ENCODE measurements at places on chromosomes 1 and 21. TPM values are rescaled to one million over a fixed set of nuclear protein-coding genes. Genes with fewer than 3 reads are reported as not detected.

GRCh38 chr1:7744882-7745281, 26.2 kb upstream of the VAMP3 start:
- DNase-seq = no peak
- no peak overlapping the region for H3K4me3 ChIP-seq
- H3K27ac ChIP-seq = peak overlapping the region; percentile 64
- H3K4me1 ChIP-seq = peaks cover 17% of the 10 kb centered on the region
- H3K27me3 ChIP-seq = no peaks in the 10 kb centered on the region

DNA sequence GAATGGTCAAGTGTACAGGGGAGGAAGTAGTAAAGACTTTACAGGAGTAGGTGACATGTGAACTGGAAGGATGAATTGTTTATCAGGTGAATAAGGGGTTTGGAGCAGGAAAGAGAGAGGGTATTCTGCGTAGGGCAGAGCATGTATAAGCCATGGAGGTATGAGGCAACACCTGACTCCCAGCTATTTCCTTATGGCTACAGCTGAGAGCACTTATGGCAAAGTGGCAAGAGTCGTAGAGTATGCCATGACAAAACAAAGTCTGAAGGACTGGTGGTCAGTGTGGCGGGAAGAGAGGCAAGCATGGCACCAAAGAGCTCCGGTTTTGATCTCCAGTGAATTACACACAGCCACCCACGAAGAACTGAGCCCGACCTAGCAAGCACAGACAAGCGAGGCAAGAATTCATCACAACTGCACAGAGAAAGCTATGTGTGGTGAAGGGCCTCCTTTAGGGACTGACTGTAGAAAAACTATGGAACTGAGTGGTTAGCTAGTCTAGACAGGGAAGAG, 9.0 kb upstream of the ELOVL1 start:
- DNase-seq = no peak
- peaks cover 11% of the 10 kb centered on the region for H3K4me1 ChIP-seq
- no peak overlapping the region for H3K27ac ChIP-seq
- no peak overlapping the region for H3K4me3 ChIP-seq
- H3K27me3 ChIP-seq = no peaks in the 10 kb centered on the region

GRCh38 chr1:212269306-212269705, 15.9 kb upstream of the PPP2R5A start:
- DNase-seq = no peak
- no peaks in the 10 kb centered on the region for H3K36me3 ChIP-seq
- no peak overlapping the region for H3K4me3 ChIP-seq

DNA sequence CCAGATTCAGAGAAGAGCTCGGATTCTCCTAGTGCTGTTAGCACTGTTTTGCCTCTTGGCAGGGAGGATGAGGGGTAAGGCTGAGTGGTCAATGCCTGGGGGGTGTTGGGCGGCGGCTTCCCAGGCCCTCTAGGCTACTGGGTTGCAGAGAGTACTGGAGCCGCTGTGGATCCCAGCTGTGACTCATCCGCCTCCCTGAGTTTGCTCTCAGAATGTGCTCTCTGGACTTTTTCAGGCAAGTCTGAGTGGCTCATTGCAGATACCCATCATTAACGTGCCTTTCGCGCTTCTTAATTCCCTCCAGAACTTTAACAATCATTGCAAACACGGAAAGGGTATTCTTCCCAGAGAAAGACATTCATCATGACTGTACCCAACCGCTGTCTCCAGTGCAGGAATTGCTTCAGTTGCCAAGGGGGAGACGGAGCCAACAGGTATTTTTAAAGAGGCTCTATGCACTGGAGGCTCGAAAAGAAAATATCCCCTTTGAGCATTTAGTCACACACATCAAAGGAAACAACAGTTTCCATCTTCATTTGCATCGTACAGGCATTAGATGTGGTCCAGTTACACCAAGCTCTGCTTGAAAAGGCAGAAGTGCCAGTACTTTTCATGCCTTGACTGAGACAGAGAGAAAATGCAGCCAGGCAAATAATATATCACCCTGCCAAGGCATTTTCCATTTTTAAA, 14.4 kb upstream of the CAMTA1 start:
- peak overlapping the region; percentile 4 for H3K27ac ChIP-seq
- no peak overlapping the region for H3K4me3 ChIP-seq
- DNase-seq = no peak
- H3K36me3 ChIP-seq = no peaks in the 10 kb centered on the region
- peaks cover 9% of the 10 kb centered on the region for H3K4me1 ChIP-seq
- no peaks in the 10 kb centered on the region for H3K27me3 ChIP-seq

DNA sequence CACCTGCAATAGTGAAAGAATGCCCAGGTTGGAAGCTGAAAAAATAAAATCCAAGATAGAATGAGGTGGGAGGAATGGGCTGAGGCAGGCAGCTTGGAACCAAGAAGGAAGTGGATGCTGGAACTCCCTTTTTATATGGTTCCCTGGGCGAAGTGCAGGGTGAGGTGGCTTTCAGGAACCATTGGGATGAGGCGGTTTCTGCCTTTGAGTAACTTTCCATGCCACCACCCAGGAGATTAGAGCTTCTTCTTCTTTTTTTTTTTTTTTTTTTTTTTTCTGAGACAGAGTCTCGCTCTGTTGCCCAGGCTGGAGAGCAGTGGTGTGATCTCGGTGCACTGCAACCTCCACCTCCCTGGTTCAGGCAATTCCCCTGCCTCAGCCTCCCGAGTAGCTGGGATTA, 17.8 kb upstream of the MRPS6 start:
- H3K4me1 ChIP-seq = no peaks in the 10 kb centered on the region
- H3K27ac ChIP-seq = no peak overlapping the region
- H3K4me3 ChIP-seq = no peak overlapping the region
- H3K27me3 ChIP-seq = no peaks in the 10 kb centered on the region
- no peaks in the 10 kb centered on the region for H3K36me3 ChIP-seq

DNA sequence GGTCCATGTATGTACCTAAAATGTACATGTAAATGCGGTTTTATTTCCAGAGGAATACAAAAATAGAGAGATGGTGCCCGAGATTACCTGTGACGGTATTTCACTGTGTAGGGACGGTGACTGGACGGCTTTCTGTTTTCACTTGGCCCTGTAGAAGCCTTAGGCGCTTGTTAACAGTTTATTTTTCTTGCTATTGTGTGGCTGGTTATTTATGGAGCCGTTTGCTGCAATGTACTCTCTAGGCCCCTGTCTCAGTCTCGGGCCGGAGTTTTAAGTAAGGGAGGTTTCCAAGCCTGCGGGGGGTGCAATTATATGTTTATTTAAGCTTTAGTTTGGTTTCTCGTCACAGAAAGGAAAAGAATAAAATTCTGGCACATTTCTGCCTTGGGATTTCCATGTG, 413 bp downstream of the EFCAB7 start:
- no peaks in the 10 kb centered on the region for H3K4me1 ChIP-seq
- H3K27me3 ChIP-seq = no peaks in the 10 kb centered on the region
- peak overlapping the region; percentile 81 for H3K27ac ChIP-seq
- H3K4me3 ChIP-seq = peak overlapping the region; percentile 67
- DNase-seq = no peak

SLFNL1 gene
- total RNA-seq = 0.49 TPM

LIN28A gene
- total RNA-seq = not detected

GRCh38 chr1:153364156-153364555, 6.5 kb downstream of the S100A9 start:
- peaks cover 40% of the 10 kb centered on the region for H3K4me1 ChIP-seq
- H3K27ac ChIP-seq = peak overlapping the region; percentile 94
- H3K4me3 ChIP-seq = no peak overlapping the region
- H3K27me3 ChIP-seq = peaks cover 3% of the 10 kb centered on the region
- no peaks in the 10 kb centered on the region for H3K36me3 ChIP-seq

- H3K4me1 ChIP-seq = peaks cover 11% of the 10 kb centered on the region
- H3K27me3 ChIP-seq = no peaks in the 10 kb centered on the region
- DNase-seq = no peak
Observed at GRCh38 chr21:35395728-35396127, 346.6 kb upstream of the RUNX1 start.

GRCh38 chr1:234243521-234244260, 129.6 kb upstream of the COA6 start:
- H3K36me3 ChIP-seq = no peaks in the 10 kb centered on the region
- no peak overlapping the region for H3K4me3 ChIP-seq
- H3K27me3 ChIP-seq = no peaks in the 10 kb centered on the region

DNA sequence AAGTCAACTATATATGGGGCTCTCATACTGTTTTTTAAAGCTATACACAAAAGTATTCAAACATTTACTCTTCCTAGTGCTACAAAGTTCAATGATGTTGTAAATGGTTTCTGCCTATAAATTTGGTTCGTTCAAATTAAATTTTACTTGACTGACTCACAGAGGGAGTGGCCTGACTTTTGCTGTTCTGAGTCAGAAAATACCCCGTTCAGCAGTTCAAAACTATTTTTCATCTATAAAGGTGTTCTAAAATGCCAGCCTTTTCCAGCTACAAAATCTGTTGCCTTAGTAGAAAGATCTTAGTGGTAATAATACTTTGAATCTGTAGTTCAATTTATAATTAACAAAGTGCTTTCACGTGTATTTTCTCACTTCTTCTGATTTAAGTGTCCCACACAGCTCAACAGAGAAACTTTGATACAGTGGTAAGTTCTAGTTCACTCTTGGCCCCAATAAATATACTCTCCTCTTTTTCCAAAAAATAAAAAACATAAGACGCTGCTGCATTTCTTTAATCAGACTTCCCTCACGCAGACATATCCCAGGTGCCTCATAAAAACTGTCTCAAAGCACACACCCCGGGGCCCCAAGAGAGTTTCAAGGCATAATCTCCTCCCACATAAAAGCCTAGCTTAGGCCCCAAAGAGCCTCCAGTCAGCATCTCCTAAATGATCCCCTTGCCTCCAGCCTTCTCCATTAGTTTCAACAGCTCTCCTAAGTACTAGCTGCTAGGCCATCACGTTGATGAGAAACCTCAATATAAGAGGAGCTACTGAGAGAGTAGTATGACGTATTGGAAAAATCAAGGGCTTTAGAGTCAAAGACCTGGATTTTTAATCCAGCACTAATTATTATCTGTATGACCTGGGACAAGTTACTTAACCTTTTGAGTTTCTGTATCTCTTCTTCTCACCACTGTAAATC, 3.2 kb downstream of the PTP4A2 start:
- H3K27me3 ChIP-seq = no peaks in the 10 kb centered on the region
- peak overlapping the region; percentile 48 for H3K27ac ChIP-seq
- no peak for DNase-seq

GRCh38 chr1:236523704-236524141, at the start of gene LGALS8:
TSS of gene LGALS8 (plus strand) at chr1:236523982. CDS start at chr1:236526071, 2,089 bp downstream.
- H3K27ac ChIP-seq = peak within 1 kb of the TSS; percentile 95
- H3K4me1 ChIP-seq = peaks cover 8% of the 10 kb centered on the region
- H3K27me3 ChIP-seq = no peaks in the 10 kb centered on the region

DNA sequence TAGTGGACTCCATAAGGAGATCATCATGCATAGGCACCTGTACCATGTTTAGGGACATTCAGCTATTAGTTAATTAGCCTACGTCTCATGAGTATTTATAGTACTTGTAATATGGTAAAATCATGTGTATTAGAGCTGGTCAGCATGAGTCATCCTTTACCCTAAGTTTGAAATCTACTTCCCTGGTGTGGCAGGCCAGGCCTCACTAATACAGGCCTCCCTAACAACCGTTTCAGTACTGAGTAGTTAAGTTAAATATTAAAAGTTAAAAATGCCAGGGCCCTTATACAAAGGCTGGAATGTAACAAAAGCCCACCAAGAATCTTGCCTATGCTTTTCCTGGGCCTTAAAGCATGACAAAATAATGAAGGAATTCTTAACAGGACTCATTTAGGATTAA, 356.3 kb upstream of the DPYD start:
- H3K4me1 ChIP-seq = no peaks in the 10 kb centered on the region
- no peaks in the 10 kb centered on the region for H3K27me3 ChIP-seq
- DNase-seq = no peak
- H3K27ac ChIP-seq = no peak overlapping the region
- H3K4me3 ChIP-seq = no peak overlapping the region
- H3K36me3 ChIP-seq = no peaks in the 10 kb centered on the region

- peak overlapping the region; percentile 80 for H3K27ac ChIP-seq
- peak overlapping the region; percentile 95 for H3K4me3 ChIP-seq
- DNase-seq = no peak
- H3K27me3 ChIP-seq = no peaks in the 10 kb centered on the region
- peaks cover 69% of the 10 kb centered on the region for H3K4me1 ChIP-seq
Observed at GRCh38 chr1:1779691-1780597, 1.7 kb upstream of the NADK start.

- H3K4me1 ChIP-seq = peaks cover 7% of the 10 kb centered on the region
- no peaks in the 10 kb centered on the region for H3K36me3 ChIP-seq
- H3K27ac ChIP-seq = no peak within 1 kb of the TSS
- no peak for DNase-seq
- no peaks in the 10 kb centered on the region for H3K27me3 ChIP-seq
Observed at GRCh38 chr1:223393275-223394214, at the start of gene CCDC185. TSS of gene CCDC185 (plus strand) at chr1:223393415. CDS start at chr1:223393476, 61 bp downstream.

Measured in esophagus squamous epithelium (tissue), 5 donors.